Aorta (tissue), 5 donors: ENCODE measurements at places on chromosomes 5 and 9.

DNA sequence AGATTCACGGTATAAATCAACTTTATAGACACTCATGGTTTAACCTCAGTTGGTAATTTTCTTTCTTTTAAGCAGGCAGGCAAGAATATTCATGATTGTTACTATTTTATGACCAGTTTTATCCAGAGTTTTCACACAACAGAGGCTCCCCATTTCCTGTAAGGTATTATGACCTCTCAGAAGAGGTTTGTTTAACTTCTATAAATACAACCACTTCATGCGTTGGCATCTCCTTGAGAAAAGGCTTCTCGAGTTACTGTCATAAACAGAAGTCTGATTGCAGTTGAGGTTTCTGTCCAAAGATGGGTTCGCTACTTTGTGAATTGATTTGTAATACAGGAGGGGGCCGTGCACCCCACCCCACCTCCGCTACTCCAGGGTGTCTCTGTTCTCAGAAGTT is 55.3 kb downstream of the ENTREP1 start:
- no peak for DNase-seq

- DNase-seq = no peak
Measured at GRCh38 chr9:3330792-3331420, 194.9 kb downstream of the RFX3 start.

DNA sequence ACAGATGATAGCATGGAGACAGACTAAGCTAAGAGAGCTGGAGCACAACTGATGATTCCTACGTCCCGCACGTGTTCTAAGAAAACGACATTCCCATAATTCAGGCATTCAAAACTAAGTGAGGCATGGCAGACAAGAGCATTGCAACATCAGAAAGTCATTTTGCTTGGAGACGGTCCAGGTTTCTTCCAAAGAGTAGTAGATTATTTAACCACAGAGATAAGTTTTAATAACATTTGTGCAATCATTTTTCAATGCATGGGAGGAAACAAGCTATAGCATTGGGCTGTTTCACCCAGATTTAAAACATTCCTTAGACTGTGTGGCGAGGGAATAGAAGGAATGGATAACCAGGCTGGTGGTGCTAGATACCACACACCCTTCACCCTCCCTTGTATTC is 117.2 kb downstream of the APBA1 start:
- DNase-seq = no peak

GRCh38 chr5:176436656-176437055 is 11.5 kb upstream of the FAF2 start:
- no peak for DNase-seq

DNA sequence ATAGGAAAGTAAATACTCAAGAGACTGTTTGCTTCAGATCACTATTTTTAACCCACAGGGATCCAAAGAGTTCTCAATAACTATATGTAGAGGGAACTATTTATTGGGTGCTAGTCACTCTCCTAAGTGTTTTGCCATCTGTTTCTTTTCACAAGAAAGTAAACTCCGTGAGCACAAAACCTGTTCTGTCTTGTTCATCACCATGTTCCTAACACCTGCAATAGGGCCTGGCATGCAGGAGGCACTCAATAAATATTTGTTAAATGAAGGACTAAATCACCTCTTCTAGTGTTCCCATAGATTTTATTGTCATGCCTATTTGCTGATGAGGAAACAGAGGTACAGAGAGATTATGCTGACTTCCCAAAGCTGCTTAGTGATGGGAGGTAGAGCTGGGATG is 118.2 kb downstream of the VCAN start:
- no peak for DNase-seq

- DNase-seq = no peak
Measured at GRCh38 chr5:39176759-39177630, 42.4 kb downstream of the FYB1 start.

- no peak for DNase-seq
Measured at GRCh38 chr5:173736374-173736773, 119.9 kb upstream of the BOD1 start.

- DNase-seq = no peak
Measured at GRCh38 chr5:119389288-119390030, 33.6 kb downstream of the TNFAIP8 start.

GRCh38 chr5:154396128-154396527 is 49.7 kb upstream of the SAP30L start:
- DNase-seq = no peak

- no peak for DNase-seq
Measured at GRCh38 chr5:118967059-118967508, 21.3 kb downstream of the DTWD2 start.

- no peak for DNase-seq
Measured at GRCh38 chr5:167861129-167861927, 430.1 kb upstream of the WWC1 start.

GRCh38 chr9:110125207-110125751 is 82.7 kb downstream of the C9orf152 start:
- peak; percentile 94 for DNase-seq

- DNase-seq = no peak
Measured at GRCh38 chr5:122421374-122422079, 109.5 kb downstream of the SNCAIP start.

DNA sequence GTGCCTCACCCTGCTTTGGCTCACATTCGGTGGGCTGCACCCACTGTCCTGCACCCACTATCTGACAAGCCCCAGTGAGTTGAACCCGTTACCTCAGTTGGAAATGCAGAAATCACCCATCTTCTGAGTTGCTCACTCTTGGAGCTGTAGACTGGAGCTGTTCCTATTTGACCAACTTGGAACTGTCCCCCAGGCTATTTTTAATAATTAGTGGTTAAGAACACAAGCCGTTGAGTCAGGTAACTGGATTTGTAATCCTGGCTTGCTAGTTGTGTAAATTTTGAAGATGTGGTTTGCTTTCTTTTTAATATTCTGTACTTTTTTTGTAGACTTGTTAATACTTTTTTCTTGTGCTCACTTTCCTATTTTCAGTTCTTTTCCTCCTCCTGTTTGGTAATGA is 81.2 kb downstream of the CNTLN start:
- DNase-seq = no peak

DNA sequence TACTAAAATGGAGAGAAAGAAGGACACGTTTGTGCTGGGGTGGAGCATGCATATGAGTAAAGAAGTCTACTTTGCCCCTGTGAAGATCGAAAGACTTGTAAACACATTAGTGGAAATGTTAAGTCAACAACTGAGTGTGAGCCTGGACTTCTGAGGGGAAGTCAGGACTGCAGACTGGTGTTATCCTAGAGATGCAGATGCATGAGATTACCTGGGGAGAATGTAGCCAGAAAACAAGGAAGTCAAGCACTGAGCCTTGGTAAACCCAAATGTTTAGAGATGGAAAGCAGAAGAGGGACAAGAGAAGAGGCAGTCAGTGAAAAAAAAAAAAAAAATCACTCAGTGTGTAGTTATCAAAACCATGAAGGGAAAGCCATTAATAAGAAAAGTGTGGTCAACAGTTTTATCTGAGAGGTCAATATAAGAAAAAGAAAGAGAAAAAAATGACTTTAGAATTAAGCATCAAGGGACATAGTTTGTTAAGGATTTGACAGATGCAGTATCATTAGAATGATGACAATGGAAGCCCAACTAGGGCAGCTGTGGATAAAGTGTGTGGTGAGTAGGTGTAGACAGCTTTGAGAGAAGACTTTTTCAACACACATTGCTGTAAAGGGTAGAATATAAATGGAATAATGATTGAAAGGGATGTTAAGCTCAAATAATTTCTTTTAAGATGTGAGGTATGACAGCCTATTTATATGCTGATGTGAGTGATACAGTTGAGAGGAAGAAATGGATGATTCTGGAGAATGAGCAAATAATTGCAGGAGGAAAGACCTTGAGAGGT is 22.2 kb downstream of the JAKMIP2 start:
- DNase-seq = no peak

DNA sequence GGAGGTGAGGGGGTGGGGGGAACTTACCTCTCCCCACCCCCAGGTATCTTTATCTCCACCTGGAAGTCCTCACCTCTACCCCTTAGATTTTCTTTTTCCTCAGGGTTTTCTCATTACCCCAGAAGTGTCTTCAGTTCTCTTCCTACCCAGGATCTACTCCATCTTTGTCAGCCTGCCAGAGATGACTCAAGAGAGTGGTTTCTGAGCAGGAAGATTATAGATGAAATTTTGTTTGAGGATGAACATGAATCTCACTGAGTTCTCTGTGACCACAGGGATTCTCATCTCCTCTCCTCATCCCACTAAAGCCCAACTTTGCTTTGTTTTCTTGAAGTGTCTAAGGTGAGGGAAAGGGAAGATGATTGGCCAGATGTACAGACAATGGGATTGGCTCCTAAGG is 5.2 kb upstream of the HINT2 start:
- DNase-seq = no peak

DNA sequence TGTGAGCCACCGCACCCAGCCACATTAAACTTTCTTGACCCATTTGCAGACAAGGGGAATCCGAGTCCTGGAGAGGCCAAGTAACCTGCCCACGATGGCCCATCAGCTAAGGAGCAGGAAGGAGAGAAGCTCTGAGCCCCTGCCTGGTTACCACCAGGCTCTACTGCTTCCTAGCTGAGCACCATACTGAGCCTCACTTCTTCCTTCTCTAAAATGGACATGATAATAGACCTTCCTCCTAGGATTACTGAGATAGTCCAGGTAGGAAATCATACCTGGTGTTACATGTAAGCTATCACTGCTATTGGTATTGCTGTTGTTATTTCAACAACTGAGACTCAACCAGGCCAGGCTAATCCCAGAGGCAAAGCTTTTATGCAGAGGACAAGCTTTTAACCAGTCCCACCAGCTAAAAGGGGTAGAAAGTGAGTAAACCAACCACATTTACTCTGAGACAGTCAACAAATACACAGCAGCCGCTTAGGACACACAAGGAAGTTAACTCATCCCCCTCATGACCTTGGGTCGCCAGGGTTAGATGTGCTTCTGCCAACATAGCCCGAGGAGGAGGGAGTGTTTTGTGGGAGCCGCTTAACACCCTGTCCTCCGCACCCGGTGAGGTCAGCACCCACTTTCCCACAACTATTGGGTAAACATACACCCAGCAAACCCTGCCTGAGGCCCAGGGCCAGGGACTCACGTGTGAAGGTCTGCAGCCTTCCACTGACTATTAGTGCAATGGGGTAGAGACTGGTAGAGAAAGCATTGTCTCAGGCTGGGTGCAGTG is 20.6 kb upstream of the PTGES start:
- no peak for DNase-seq

- no peak for DNase-seq
Measured at GRCh38 chr5:102856389-102856777, 101.3 kb downstream of the PAM start.

DNA sequence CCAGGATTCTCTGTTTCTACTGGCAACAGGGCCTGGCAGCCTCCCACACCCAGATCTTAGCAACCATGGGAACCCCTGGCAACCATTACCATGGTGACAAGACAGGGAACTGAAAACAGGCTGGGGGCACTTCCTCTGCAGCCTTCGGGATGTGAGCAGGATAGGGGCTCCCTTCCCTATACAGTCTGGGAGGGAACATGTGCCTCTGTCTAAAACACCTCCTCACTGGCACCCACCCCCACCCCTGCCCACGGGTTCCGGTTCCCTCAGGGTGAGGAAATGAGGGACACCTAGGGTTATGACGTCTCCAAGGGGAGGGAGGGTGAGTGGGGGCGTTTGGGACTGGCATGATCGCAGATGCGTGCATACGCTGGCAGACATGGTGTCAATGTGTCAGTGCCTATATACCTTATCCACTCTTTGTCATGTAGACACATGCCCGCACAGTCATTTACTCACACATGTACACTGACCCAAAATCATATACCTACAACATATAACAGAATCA is 3.0 kb upstream of the DNAJB5 start:
- peak; percentile 74 for DNase-seq

GRCh38 chr5:77960863-77961396 is 184.8 kb upstream of the TBCA start:
- no peak for DNase-seq

GRCh38 chr9:106964329-106964728 is 101.4 kb downstream of the ZNF462 start:
- DNase-seq = no peak

DNA sequence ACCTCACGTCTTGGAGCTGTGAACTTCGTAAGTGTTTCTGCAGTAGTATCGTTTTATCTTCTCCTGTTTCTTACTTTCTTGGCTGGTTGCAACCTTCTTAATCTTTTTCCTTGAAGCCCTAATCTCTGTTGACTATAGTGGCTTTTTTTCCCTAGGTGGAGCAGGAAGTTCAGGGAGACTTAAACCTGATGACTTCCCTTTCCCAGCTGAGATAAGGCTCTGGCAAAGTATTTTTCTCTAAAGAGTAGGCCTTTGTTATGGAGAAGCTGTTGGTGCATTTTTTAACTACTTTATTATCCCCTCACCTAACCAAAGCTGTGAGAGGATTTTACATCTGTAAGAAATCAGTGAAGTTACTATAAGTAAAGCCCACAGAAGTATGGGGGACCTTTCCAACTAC is 723.1 kb upstream of the RIOK2 start:
- no peak for DNase-seq

DNA sequence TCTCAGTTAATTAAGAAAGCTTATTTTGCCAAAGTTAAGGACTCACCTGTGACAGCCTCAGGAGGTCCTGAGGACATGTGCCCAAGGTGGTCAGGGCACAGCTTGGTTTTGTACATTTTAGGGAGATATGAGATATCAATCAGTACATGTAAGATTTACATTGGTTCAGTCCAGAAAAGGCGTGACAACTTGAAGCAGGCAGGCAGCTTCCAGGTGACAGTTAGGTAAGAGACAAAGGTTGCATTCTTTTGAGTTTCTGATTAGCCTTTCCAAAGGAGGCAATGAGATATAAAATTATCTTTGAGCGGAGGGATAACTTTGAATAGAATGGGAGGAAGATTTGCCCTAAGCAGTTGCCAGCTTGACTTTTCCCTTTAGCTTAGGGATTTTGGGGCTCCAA is 47.8 kb downstream of the SLC1A1 start:
- no peak for DNase-seq

- no peak for DNase-seq
Measured at GRCh38 chr9:114114364-114114763, 15.3 kb upstream of the KIF12 start.

GRCh38 chr9:137149942-137150616 is 11.1 kb downstream of the GRIN1 start:
- no peak for DNase-seq

DNA sequence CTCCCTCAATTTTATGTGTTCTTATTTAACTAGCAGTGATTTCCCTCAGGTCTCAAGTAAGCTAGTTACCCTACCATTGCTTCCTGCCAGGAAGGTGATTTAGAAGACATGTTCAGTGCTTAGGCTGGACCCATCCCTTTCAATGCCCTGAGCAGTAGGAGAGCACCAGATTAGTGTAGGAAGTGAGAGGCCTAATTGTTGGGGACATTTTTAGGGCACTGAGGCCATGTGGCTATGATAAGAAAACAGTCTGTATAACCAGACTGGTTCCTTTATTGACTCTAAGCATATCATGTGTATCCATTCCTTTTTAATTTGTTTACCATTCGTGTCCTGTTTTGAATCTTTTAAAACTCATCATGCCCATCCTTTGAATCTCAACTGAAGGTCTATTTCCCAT is 312.3 kb upstream of the PRR16 start:
- DNase-seq = no peak

- no peak for DNase-seq
Measured at GRCh38 chr5:73215531-73215890, 42.5 kb downstream of the TMEM174 start.

DNA sequence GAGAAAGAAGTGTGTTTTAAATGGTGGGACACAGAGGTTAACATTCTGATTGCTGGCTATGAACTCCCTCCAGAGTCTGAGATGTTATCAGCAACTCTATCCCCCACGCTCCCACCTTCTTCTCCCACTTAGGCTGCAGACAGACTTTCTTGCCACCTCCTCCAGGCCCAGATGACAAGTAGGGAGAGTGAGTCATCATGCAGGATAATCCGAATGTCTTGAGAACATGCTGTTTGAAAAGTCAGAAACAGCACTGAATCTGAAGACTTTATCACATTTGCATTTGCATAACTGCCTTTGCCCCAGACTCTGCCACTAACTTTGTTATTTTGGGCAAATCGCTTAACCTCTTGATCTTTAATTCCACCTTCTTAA is 139.8 kb downstream of the ESM1 start:
- DNase-seq = no peak
